ENCODE measurements at places on chromosomes 5 and 9.

DNA sequence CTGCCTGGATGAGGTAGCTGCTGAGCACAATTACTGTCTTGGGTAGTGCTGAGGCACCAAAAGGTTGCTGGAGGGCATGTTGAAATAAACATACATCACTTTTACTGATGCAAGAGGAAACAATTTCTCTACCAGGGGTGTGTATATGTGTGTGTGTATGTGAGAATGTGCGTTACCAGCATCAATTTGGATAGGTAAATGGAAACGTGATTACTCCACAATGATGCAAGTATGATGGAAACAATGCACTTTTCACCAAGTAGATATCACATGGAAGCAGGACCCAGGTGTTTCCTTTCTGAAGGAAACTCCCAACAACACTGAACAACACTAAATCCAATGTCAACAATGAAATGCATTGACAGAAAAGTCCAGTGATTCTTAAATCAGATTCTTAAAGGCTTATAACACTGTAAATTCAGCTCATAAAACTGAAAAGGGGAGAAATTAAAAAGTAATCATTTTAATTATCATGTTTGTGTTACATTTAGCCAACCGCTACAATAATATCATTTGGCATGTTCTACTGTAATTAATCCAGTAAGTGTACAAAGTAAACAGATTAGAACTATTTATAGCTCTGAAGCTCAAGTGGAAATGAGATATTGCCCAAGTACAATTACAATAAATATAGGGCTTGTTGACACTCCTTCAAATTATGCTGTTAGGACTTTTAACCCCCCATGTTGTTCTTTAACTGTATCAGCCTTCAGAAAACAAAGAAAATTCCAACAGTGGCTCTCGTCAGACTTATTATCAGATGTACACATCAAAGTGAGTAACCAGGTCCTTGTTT, 25.3 kb downstream of the YIPF5 start:
- no peak for DNase-seq

GRCh38 chr5:170631466-170632195, 127.8 kb downstream of the KCNIP1 start:
- DNase-seq, result no peak

- DNase-seq, result no peak
Measured at GRCh38 chr5:99068944-99069650, 140.3 kb upstream of the CHD1 start.

- DNase-seq, result no peak
Measured at GRCh38 chr9:127059030-127059429, 63.4 kb downstream of the ANGPTL2 start.

DNA sequence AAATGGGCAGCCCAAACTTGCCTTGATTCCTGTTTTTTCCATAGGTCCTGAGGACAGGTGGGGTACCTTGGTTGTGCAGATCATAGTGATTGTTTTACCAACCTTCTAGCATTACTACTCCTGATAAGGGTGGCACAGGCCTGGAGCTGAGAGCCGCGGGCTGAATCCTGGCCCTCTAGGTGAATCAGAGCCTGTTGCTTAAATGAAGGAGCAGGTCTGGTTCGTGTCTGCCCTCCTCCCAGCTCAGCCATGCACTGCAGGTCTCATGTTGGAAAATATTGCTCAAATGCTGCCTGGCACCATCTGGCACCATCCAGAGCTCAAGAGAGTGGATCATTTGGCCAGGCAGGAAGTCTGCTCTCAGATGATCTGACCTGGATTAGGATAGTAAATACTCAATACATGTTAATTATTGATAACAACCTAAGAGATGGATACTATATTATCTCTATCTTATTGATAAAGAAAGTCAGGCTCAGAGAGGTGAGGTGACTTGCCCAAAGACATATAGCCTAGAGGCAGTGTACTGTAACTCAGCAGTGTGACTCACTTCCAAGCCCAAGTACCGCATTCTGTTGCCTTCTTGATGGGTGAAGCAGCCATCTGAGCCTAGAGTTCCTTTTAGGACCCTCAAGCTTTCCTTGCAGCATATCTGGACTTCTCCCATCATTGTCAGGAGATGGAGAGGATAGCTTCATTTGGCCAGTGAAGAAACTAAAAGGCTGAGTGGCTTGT, 104.3 kb upstream of the PITX1 start:
- no peak for DNase-seq

GRCh38 chr9:5851445-5851844, 18.5 kb upstream of the ERMP1 start:
- peak; percentile 34 for DNase-seq

- DNase-seq, result no peak
Measured at GRCh38 chr9:98612061-98612752, 96.5 kb downstream of the GABBR2 start.

GRCh38 chr5:176541338-176542134, 4.3 kb upstream of the RNF44 start:
- DNase-seq, result no peak

DNA sequence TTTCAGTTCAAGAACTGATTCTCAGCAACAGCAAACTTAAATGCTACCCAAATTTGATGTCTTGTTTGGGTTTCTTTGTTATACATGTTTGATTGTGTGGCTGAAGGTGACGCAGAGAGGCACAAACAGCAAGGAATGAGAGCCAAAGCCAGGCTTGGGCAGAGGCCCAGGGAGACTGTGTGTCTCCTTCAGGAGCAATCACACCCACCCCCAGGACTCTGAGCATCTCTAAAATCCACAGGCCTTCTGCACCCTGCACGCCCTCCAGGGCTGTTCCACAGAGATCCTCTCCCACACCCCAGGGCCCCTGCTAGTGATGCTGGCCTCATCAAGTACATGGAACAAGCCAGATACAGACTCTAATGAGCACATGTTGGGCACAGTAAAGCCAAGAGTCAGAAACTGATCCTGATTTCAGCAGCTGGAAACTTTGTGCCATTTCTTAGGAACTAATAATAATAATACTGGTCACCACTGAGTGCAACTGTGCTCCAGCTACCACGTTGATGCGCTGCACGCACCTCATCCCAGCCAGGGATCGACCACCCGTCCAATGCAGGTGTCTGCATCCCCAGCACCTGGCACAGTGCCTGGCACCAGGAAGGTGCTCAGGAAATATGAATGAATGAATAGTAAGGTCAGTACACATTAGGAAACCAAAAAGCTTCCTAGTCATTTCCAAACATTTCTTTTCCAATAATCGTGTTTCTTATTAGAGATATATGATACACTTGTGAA, 54.6 kb upstream of the TCF7 start:
- no peak for DNase-seq

- DNase-seq, result no peak
Measured at GRCh38 chr5:82386576-82386975, 108.4 kb upstream of the RPS23 start.

DNA sequence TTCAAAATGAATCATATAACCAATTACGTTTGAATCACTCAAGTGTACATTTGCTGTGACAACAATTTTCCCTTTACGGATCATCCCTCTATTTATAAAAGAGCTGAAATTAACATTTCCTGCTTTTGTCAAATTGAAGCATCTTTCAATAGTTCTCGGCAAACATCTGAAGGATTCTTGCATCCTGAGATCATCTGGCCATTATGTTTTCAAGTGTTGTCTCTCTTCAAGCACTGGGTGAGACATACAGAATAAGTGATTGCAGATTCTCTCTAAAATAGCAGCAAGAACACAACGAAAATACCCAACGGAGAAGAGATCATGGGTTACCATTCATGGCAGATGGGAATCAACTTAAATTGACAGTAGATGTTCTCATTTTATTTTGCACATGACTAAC, 283.4 kb upstream of the GRAMD2B start:
- DNase-seq, result no peak

DNA sequence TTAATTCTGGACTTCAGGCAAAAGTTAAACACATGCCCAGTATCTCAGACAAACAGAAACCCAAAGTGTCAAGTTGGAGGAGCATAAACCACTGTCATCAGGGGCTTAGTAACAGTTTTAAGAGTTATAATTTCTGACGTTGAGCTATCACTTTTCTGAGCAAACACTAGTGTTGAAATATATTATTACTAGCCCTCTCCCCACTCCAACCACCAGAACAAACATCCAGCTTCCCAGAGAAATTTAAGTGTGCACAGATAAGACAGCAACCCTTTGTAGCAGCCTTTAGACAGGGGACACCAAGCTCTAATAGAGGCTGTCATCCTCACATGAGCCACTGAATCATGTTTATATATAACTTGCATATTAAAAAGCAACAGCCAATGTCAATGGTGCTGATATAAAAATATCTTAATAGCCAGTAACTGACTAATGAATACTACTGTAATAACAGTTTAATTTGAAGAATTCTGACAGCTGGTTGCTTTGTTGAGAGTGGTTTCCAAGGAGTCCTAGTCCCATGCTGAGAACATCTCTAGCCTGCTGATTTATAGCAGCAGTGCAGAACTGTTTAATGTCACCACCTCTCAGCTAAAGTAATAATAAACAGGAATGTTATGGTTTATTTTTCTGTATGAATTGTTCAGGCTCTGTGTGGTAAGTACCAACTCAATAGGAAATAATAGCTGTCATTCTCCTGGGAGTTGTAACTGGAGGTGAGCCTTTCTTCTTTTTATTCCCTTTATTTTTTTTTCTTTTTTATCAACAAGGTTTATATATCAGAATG, 528.7 kb upstream of the ZNF608 start:
- no peak for DNase-seq

DNA sequence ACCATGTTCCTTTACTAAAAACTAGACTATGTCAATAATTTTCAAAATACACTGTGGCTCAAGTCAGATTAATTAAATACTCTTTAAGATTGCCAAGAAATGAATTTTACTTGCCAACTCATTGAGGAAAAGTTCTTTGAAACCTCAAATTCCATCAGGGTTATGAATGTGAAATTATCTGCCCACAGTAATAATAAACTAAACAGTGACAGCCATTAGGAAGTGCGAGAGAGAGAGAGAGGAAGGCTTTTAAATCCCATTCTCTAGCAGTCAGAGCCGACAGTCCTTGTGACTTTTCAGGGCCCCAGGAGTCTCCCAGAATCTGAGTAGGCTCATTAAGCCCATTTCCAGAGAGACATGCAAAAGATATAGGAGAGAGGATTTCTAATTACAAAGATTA, 236.1 kb downstream of the MARCHF11 start:
- no peak for DNase-seq

DNA sequence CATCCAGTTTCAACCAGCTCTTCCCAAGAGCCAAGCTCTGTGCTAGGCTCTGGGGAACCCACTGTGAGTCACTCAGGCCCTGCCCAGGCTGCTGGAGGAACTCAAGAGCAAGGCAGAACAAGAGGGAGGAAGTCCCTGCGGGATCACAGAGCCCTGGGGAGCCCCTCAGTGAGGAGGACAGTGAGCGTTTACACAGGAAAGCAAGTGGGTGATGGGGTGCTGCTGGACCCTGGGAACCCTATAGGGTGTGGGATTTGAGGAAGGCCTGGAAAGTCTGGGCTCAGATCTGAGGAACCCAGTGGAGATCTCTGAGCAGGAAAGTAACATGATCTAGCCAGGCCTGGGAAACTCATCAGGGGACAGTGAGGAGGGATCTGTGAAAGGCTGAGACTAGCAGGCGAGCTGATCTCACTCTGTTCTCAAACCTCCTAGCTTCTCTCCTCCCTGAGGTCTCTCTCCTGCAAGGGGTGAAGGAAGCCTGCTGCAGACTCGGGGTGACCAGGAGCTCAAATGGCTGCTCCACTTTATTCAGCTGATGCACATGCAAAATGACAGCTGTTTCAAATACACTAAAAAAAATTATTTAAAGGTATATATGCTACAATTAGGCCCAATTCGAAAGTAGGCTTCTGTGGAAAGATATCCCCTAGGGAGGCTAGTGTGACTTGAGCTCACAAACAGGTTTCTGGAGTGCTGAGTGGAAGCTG, 70.0 kb downstream of the SHB start:
- no peak for DNase-seq

DNA sequence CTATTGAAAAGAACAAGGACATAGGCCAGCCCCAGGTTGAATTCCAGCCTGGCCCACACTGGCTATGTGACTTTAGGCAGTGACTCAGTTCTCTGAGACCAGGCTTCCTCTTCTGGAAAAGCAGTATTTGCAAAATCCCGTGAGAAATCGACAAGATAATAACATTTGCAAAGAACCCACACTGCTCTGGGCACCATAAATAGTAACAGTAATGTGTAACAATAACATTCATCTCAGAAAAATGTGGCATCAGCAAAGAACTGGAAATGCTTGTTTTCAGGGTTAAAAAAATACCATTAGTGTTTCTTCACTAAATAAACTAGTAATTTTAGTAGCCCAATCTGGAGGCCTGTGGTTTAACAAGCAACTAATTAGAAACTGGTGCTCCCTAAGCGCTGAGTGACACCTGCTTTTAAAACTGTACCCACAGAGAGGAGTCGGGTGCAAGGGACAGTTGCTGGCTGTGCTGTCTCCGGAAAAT, 148.4 kb downstream of the TTLL11 start:
- no peak for DNase-seq

GRCh38 chr5:72110394-72111013, 3.2 kb downstream of the MAP1B start:
- DNase-seq, result no peak

DNA sequence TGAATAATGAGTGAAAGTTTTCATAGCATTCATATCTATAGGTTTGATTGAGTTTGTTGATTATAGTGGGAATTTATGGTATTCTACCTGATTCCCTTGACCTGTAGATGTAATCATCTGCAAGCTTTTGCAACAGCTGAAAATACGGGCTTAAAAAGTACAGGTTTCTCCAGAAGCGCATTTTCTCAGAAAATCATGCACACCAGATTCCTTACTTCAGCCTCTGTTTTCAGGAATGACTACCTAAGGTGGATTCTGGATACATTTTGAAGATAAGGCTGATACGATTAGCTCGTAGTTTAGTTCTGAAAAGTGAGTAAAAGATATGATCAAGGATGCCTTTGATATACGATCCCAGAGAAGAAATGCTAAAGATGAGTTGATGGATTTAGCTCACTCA, 694.8 kb upstream of the CDH10 start:
- DNase-seq, result no peak

DNA sequence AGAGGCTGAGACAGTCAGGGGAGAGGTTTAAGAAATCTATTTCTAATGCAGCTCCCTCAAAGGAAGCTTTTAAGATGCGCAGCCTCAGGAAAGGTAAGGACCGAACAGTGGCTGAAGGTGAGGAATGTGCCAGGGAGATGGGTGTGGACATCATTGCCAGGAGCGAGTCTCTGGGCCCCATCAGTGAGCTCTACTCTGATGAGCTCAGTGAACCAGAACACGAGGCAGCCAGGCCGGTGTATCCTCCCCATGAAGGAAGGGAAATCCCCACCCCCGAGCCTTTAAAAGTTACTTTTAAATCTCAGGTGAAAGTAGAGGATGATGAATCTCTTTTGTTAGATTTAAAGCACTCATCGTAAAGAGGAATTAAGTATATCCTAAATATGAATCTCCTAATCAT, 8.2 kb downstream of the CAVIN4 start:
- DNase-seq, result no peak

GRCh38 chr5:43833961-43834360, 231.0 kb downstream of the NNT start:
- DNase-seq, result no peak

All from activated gamma-delta T cell treated with anti-CD3 and anti-CD28 coated beads, Interleukin-2, amount 50 U/mL, for 16 hours (primary cell).